ENCODE measurements at places on chromosomes 5 and 9.

GRCh38 chr9:111582888-111583287, 16.6 kb downstream of the PTGR1 start:
- no peak for DNase-seq

- DNase-seq, result no peak
These were observed 40.2 kb upstream of the TEX48 start for GRCh38 chr9:114722081-114722621.

DNA sequence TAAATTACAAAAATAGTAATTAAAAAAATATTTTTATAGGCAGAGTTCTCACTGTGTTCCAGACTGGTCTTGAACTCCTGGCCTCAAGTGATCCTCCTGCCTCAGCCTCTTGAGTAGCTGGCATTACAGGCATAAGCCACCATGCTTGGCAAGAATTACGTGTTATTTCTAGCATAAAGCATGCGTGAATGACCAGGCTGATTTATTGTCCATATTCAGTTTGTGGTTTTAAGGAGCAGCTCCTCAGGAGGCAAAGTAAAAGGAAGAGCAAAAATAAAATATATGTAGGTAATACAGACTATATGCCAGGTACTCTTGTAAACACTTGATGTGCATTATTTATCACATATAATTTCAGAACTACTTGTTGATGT, 7.1 kb upstream of the CD180 start:
- DNase-seq, result no peak

GRCh38 chr5:88732181-88732633, 150.8 kb downstream of the MEF2C start:
- DNase-seq, result no peak

GRCh38 chr5:143968071-143968878, 156.3 kb downstream of the HMHB1 start:
- no peak for DNase-seq

- DNase-seq, result no peak
These were observed 125.0 kb upstream of the APC start for GRCh38 chr5:112612663-112613062.

All from cerebellar nuclear complex (tissue), 1 donor.